Posterior cingulate gyrus (tissue), 11 donors: ENCODE measurements at places on chromosomes 4 and X.

DNA sequence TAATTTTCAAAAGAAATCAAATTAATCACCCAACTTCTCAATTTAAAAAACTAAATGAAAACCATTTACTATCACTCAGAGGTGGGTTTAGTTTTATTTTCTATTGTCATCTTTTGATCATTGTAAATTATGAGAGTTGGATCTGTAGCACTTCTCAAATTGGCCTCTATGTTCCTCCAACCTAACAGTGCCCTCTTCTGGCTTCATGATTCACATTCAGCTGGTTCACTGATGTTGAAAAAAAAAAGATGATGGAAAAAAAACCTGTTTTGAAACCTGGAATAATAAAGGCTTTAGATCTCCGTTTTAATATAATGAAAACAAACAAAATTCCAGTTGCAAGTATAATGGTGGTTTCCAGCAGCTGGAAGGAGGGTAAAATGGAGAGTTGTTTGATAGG, 2.4 kb upstream of the NBDY start:
- no peak for DNase-seq

DNA sequence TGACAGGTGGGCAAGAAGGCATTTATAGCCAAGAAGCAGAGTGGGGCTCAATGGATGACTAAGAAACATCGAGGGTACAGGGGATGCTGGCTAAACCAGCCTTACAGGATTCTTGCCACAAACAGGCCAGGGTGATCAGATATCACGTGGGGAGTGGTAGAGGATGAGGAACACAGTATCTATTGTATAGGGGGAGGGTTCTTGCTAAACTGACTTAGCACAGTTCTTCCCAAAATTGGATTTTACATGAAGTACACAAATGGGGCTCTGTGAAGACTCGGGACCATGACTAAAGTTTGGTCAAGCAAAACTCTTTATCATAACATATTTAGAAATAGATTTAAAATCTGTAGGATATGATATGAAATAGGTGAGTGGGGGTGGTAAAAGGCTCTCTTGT, 144.0 kb upstream of the ATOH1 start:
- DNase-seq: no peak

DNA sequence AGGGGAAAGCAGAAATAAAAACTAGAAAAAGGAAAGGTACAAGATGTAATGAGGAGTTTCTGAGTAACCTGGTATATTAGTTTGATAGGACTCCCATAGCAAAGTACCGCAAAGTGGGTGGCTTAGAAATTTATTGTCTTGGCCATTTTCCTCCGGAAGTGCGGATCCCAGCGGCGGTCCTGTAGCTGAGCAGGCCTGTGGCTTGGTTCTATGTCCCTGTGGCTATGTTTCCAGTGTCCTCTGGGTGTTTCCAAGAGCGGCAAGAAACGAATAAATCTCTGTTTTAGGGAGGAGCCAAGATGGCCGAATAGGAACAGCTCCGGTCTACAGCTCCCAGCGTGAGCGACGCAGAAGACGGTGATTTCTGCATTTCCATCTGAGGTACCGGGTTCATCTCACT, 44.0 kb upstream of the LDB2 start:
- DNase-seq: no peak

DNA sequence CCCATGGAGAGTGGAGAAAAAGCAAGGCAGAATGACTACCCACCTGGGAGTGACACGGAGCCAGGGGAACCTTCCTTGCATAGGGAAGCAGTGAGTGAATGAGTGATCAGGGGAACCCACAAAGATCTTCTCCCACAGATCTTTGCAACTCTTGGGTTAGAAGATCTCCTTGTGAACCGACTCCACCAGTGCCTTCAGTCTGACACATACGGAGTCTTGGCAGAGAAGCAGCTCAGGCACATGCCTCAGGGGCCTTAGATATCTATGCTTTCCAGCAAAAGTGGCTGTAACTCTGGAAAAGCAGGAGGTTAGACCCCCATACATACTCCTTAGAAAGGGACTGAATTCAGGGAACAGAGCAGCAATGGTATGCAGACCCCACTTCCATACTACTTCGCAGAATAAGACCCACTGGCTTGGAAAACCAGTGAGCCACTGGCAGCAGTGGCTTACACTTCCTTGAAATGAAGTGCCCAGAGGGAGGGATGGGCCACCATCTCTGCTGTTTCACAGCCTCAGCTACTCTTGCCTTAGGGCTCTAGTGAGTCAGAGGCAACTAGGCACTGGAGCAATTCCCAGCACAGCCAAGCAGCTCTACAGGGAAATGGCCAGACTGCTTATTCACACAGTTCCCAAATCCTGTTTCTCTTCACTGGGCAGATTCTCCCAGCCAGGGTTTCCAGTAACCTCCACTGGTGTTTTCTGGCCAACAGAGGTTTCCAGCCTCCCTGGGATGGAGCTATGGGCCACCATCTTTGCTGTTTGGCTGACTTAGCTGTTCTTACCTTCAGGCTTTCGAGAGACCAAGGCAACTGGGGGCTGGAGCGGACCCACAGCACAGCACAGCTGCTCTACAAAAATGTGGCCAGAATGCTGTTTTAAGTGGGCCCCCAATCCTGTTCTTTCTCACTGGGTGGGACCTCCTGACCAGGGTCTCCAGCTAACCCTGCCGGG, 82.8 kb upstream of the TCEAL2 start:
- DNase-seq: no peak

DNA sequence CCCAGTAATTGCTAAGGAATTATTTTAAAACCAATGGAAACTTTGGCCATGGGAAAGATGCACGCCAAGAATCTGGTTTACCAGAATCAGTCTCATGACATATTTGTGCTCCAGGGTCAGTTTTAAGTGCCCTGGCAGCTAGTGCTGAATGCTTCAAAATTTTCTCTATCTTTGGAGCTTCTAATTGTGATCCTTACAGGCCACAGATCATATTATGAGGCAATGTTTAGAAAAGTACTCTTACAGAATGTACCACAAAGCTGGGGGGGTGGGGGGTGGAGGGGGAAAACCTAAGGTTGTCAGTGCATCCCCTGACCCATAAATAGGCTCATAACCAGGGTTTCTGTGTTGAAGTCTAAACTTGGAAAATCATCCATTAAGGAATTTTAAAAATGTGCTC, 514.5 kb downstream of the INPP4B start:
- DNase-seq: no peak

GRCh38 chr4:75997946-75998345, 7.2 kb upstream of the SDAD1 start:
- no peak for DNase-seq

GRCh38 chrX:138034136-138034535, 468.2 kb downstream of the ZIC3 start:
- no peak for DNase-seq
